ENCODE measurements at places on chromosomes 16 and 17.

DNA sequence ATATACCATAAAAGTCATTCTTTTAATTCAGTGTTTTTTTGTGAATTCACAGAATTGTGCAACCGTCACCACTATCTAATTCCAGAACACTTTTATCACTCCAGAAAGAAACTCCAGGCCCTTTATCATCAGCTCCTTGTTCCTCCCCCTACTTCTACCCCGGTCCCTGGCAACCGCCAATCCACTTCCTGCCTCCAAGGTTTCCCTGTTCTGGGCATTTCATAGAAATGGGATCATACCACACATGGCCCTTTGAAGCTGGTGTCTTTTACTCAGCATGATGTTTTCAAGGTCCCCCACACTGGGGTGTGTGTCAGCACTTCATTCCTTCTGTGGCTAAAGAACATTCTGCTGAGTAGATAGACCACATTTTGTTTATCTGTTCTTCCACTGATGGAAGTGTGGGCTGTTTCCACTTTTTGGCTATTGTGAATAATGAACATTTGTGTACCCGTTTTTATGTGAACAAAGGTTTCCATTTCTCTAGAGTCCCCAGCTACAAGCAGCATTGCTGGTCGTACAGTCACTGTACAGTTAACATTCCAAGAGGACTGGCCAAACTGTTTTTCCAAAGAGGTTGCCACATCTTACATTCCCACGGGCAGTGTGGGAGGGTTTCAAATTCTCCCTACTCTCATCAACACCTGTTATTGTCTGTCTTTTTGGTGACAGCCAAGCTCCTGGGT is 75.8 kb upstream of the ZNF469 start:
- H3K27me3 ChIP-seq, result no peaks in the 10 kb centered on the region
- no peaks in the 10 kb centered on the region for H3K36me3 ChIP-seq
- DNase-seq, result no peak
- H3K4me3 ChIP-seq, result no peak overlapping the region
- no peaks in the 10 kb centered on the region for H3K4me1 ChIP-seq

DNA sequence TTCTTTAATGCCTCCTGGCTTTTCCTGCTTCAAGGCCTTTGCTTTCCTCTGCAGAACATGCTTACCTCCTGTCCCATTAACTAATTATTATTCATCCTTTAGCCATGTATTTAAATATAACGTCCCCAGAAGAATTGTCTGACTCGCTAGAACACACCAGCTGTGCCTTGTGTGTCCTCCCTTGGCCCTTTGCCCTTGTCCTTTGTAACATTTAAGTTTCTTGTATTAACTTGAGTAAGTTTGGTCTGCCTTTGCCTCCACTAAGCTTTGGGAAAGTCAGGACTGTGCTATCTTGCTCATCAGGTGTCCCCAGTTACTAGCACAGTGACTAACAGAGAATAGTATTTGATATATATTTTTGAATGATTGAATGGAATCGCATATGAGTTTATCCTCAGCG is 29.6 kb upstream of the ABCA9 start:
- DNase-seq, result no peak
- H3K4me1 ChIP-seq, result no peaks in the 10 kb centered on the region
- peaks cover 13% of the 10 kb centered on the region for H3K36me3 ChIP-seq
- no peak overlapping the region for H3K4me3 ChIP-seq
- no peak overlapping the region for H3K27ac ChIP-seq

- no peak for DNase-seq
- H3K4me1 ChIP-seq, result no peaks in the 10 kb centered on the region
These were observed at the start of gene QRICH2 for GRCh38 chr17:76307966-76308338. Gene QRICH2 (minus strand): TSS chr17:76308276. CDS start chr17:76307998, 278 bp downstream.

GRCh38 chr16:58563235-58563634 is 47.9 kb downstream of the SETD6 start:
- no peaks in the 10 kb centered on the region for H3K27me3 ChIP-seq
- no peak for DNase-seq
- H3K4me1 ChIP-seq, result no peaks in the 10 kb centered on the region
- peaks cover 96% of the 10 kb centered on the region for H3K36me3 ChIP-seq

DNA sequence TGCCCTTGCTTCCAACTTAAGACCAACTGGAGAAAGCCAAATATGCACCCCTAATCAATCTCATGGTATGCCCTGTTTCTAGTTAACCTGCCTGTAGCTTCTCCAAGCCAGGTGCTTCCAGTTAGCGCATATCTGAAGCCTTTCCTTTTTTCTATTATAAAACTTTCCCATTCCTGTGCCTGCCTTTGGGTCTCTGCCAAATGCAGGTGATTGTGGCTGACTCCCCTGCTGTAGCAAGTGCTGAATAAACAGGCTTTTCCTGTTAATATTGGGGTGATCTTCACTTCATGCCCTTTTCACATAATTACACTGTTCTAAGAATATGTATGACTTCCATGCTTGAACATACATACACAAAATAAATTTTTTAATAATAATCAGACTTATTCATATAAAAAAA is 207.4 kb downstream of the TANC2 start:
- peaks cover 24% of the 10 kb centered on the region for H3K4me1 ChIP-seq
- no peak for DNase-seq
- H3K36me3 ChIP-seq, result no peaks in the 10 kb centered on the region
- no peak overlapping the region for H3K4me3 ChIP-seq
- H3K27me3 ChIP-seq, result no peaks in the 10 kb centered on the region

DNA sequence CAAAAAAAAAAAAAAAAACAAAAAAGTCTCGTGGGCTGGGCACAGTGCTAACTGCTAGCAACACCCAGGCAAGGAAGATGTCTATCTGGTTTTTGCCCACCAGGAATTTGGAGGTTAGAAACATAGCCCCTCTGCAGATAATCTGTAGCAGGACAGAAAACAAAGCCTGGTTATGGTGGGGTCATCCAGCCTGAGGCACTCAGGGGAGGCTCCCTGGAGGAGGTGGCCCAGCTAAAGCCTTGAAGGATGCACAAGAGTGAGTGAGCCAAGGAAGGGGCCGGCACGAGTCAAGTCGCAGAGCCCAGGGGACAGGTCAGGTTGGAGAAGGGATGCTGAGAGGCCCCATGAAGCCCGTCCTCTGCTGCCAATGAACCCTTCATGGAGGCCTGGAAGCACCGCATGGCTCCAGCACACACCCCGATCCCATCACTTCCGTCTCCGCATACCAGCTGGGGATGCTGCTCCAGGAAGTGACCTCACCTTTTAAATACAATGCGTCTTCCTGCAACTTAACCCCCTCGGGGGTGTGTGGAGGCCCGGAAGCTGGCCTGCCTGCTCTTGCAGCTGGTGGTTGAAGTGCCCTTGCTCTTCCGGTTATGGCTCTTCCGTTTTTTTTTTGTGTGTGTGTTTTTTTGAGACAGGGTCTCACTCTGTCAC is 86.5 kb downstream of the ENGASE start:
- H3K36me3 ChIP-seq, result no peaks in the 10 kb centered on the region
- peaks cover 97% of the 10 kb centered on the region for H3K27me3 ChIP-seq
- no peak overlapping the region for H3K27ac ChIP-seq

GRCh38 chr17:50781167-50781566 is 13.8 kb upstream of the ANKRD40CL start:
- no peak for DNase-seq
- H3K27me3 ChIP-seq, result no peaks in the 10 kb centered on the region
- H3K4me1 ChIP-seq, result peaks cover 27% of the 10 kb centered on the region

GRCh38 chr17:64951877-64952276 is 32.6 kb upstream of the LRRC37A3 start:
- H3K27me3 ChIP-seq, result no peaks in the 10 kb centered on the region
- no peaks in the 10 kb centered on the region for H3K36me3 ChIP-seq
- no peak overlapping the region for H3K27ac ChIP-seq
- no peak overlapping the region for H3K4me3 ChIP-seq
- H3K4me1 ChIP-seq, result no peaks in the 10 kb centered on the region
- DNase-seq, result no peak

DNA sequence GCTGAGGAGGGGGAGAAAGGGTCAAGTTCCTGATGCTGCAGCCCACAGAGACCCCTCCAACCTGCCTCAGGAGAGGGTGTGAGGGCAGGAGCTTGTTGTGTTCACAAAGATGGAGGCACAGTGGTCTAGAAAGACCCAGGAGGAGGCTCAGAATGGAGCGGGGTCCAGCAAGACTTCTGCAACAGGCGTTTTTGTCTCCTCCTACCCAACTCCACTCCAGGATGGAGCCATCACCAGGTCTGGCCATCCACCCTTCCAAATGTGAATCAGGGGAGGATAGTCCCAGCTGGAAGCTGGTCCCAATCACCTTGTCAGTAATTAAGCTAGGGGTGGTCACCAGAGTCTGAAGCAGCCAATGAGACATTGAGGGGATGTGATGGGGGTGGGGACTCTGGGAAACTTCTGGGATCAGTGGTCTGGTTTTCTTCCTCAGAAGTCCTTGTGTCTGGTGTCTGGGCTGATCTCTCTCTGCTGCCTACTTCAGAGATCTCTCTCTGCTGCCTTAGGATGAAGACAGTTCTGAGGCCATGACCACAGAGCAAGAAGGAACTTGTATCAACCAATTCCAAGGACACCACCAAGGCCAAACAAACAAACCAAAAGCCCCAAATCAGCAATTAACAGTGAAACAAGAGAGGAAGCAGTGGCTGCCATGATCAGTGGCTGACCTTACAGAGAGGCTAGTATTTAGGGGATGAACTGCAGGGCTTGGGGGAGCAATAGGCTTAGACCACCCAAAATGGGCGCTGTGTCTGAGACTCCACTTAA is 14.5 kb downstream of the CD300LB start:
- H3K4me3 ChIP-seq, result no peak overlapping the region
- no peak overlapping the region for H3K27ac ChIP-seq
- no peaks in the 10 kb centered on the region for H3K36me3 ChIP-seq
- no peak for DNase-seq

- peak overlapping the region; percentile 42 for H3K4me3 ChIP-seq
- H3K27ac ChIP-seq, result peak overlapping the region; percentile 83
- peak; percentile 40 for DNase-seq
- H3K36me3 ChIP-seq, result no peaks in the 10 kb centered on the region
- H3K27me3 ChIP-seq, result no peaks in the 10 kb centered on the region
These were observed 14.7 kb upstream of the PLLP start for GRCh38 chr16:57299009-57299718.

GRCh38 chr17:55421179-55421934 is at the start of gene MMD:
Gene MMD (minus strand): TSS chr17:55421835. CDS start chr17:55421695, 140 bp downstream.
- peak within 1 kb of the TSS; percentile 79 for H3K4me3 ChIP-seq
- no peaks in the 10 kb centered on the region for H3K27me3 ChIP-seq

DNA sequence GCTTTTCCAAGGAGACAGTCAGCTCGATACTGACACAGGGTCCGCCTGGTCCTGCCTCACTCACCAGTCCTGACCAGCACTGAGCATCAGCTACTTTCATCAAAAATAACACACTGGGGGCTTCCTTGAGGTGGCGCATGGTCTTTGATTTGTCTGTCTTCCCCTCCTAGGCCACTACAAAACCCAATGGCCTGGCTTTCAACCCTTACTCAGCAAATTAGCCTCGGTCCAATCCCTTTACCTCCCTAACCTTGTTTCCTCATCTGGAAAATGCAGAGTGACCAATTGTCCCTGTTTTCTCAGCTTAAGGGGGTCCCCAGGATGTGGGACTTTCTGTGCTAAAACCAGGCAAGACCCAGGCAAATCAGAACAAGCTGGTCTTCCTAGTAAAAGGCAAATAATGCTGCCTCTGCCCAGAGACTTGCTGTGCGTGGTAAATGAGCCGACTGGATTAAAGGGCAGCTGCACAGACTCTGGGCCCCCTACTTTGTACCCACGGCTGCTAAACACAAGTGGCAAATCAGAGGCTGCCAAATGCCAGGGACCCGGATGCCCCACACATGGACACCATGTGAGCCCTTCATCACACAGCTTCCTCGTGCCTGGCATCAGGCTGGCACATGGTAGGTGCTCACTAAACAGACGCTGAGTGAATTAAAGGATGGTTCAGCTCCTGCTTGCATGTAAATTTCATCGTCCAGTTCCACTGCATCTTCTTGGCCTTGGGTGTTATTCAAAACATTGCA is 31.2 kb upstream of the CMIP start:
- no peaks in the 10 kb centered on the region for H3K4me1 ChIP-seq
- H3K4me3 ChIP-seq, result no peak overlapping the region
- no peak for DNase-seq
- H3K36me3 ChIP-seq, result no peaks in the 10 kb centered on the region
- H3K27ac ChIP-seq, result no peak overlapping the region

GRCh38 chr16:12672986-12673385 is 130.7 kb downstream of the CPPED1 start:
- H3K4me1 ChIP-seq, result no peaks in the 10 kb centered on the region
- no peaks in the 10 kb centered on the region for H3K27me3 ChIP-seq
- no peak overlapping the region for H3K27ac ChIP-seq
- no peak for DNase-seq

DNA sequence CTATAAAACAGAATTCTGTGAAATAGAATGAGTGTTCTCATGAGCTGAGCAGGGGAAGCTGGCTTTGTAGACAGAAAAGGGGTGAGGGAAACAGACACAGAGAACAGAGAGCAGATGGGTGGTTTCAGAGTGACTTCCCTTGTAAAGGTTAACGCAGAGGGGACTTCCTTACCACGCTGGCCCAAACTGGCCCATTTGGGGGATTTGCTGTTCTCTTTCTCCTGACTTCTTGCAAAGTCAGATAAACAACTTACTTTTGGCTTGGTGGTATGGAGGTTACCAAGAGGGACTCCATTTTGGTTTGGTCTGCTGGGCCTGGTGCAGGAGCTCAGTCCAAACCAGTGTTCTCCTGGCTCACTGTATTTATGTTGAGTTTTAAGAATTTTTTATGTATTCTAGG is 48.4 kb downstream of the SEC14L1 start:
- H3K27me3 ChIP-seq, result no peaks in the 10 kb centered on the region
- H3K36me3 ChIP-seq, result peaks cover 41% of the 10 kb centered on the region
- DNase-seq, result no peak
- H3K4me3 ChIP-seq, result no peak overlapping the region

DNA sequence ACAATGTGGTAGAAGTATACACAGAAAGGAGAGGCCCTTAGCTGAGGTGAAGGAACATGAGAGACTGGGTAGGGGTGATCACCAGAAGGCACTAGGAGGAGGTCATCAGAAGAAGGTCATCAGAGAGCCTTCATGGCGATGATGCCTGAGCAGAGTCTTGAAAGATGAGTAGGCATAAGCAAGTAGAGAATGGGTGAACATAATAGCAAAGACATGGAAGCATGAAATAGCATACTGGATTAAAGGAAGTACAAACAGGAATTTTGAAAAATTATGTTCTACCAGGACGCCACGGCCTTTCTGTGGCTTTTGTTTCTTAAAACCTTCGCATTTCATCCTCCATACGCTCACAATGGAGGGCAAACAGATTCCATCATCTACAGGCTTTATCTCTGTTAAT is 2.9 kb downstream of the IKZF3 start:
- peaks cover 9% of the 10 kb centered on the region for H3K27me3 ChIP-seq
- peak overlapping the region; percentile 20 for H3K27ac ChIP-seq
- DNase-seq, result no peak

DNA sequence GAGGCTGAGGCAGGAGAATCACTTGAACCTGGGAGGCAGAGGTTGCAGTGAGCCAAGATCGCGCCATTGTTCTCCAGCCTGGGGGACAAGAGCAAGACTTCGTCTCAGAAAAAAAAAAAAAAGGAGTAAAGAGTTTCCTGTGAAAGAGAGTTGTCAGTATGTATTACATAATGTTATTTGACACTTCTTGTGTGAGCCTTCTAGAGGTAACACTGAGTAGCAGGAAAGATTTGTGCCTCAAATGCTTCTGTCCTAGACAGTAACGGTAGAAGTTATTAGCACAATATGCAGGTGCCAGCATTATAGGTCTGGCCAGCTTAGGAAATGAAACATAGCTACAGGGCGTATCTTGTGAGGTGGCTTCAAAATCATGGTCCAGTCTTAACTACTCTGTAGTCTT is 6.2 kb downstream of the RPS6KB1 start:
- no peak for DNase-seq
- no peak overlapping the region for H3K27ac ChIP-seq
- H3K4me1 ChIP-seq, result peaks cover 58% of the 10 kb centered on the region
- H3K27me3 ChIP-seq, result no peaks in the 10 kb centered on the region
- no peak overlapping the region for H3K4me3 ChIP-seq

- no peaks in the 10 kb centered on the region for H3K36me3 ChIP-seq
- H3K27me3 ChIP-seq, result no peaks in the 10 kb centered on the region
- no peak overlapping the region for H3K27ac ChIP-seq
- DNase-seq, result no peak
These were observed 40.0 kb upstream of the NF1 start for GRCh38 chr17:31054761-31055160.

All from stomach (tissue), 19 donors.